ENCODE measurements at places on chromosomes 6 and 20. TPM values are rescaled to one million over a fixed set of nuclear protein-coding genes. Genes with fewer than 3 reads are reported as not detected.

The CTAGE9 gene
- not detected for total RNA-seq

The ZNF334 gene
- not detected for total RNA-seq

The SLC26A8 gene
- total RNA-seq = not detected

The CLPSL1 gene
- not detected for total RNA-seq

The CST4 gene
- total RNA-seq = not detected

The PTK6 gene
- 2.2 TPM for total RNA-seq

The EDN3 gene
- total RNA-seq = 0.72 TPM

The L3MBTL1 gene
- total RNA-seq = 1.9 TPM

The STMND1 gene
- not detected for total RNA-seq

The RNF144B gene
- 0.17 TPM for total RNA-seq

The SAPCD1 gene
- 2.7 TPM for total RNA-seq

The ZNF165 gene
- 1.1 TPM for total RNA-seq

Measured in A549 treated with CORT108297 at 1 μM for 4 hours (cell line).